ENCODE measurements at places on chromosomes 7 and 10.

DNA sequence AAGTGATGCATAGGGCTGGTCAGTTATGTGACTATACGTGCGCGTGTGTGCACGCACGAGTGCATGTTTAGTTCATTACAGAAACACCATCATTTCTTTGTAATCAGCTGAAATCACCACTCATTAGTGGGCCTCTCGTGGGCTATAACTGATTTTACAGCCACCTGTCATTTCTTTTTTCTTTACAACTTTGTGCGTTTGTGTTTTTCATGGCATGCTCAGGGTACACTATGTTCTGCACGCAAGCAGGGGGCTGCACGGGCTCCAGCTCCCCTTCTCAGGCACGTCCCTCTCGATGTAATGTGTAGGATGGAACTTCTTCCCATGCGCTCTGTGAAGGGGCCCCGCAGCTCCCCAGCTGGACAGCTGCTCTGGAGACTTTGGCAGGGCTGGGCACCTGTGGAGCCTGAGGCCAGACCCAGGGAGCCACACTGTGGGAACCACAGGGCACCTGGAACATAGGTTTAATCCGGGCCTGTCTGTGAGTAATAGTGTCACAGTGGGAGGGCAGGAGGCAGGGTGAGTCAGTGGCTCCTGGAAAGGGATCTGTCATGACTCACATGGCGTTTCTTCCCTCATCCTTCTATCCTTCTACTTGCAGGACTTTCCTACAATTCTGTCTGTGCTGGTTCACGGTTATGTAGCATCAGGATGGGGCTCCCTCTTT lies 4.9 kb downstream of the GCK start:
- no peak overlapping the region for H3K4me3 ChIP-seq
- H3K27me3 ChIP-seq, result no peaks in the 10 kb centered on the region
- no peaks in the 10 kb centered on the region for H3K36me3 ChIP-seq
- no peak overlapping the region for H3K27ac ChIP-seq
- no peak for DNase-seq

DNA sequence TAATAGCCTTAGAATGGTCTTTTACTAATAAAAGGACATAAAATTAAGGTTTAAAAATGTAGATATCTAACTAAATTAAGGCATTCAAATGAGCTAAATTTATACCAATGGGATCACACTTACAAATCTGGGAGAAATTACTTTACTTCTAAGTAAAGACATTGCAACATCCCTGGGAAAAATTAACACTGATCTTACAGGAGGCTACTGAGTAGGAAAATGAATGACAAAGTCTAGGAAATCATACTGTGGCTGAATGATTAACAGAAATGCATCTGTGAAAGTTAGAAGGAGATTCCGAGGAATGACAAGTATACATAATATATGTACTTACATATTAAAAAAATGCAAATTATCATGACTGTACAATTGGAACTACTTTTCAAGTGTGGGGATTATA lies 38.3 kb downstream of the CACNA2D1 start:
- no peaks in the 10 kb centered on the region for H3K36me3 ChIP-seq
- no peak for DNase-seq

DNA sequence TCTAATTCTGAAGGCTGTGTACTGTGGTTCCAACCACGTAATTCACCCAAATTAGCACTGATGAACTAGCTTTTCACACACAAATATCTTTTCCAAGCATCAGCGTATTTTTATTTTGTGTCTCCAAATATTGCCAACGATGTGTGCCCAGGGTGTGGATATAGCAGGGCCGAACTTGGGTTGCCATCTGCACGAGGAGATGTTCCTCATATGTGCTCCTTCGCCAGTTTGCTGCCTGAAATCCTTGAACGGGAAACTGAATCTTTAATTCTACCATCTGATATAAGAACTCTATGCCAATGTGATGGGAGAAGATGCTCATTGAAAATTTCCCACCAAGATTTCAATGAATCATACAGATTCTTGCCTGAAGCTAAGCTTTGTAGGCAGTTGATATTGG lies 121.5 kb upstream of the ZNF438 start:
- no peak overlapping the region for H3K4me3 ChIP-seq
- DNase-seq, result no peak
- H3K36me3 ChIP-seq, result no peaks in the 10 kb centered on the region
- no peak overlapping the region for H3K27ac ChIP-seq
- no peaks in the 10 kb centered on the region for H3K27me3 ChIP-seq

DNA sequence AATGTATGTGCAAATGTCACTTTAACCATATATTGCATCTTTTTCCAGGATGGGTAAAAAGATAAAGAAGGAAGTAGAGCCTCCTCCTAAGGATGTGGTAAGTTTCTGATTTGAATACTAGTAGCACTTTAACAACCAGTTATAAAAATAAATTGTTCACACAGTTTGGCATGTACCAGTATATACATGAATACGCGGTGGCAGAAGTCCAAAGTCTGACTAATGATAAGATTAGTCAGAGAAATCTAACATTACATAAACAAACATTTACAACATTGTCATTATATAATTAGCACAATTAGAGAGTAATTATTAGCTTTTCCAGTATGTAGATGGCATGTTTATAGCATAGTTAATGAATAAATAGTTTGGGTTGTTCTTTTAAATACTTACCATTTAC lies 4.1 kb downstream of the ARMC3 start:
- H3K27me3 ChIP-seq, result no peaks in the 10 kb centered on the region
- H3K36me3 ChIP-seq, result no peaks in the 10 kb centered on the region
- H3K4me1 ChIP-seq, result peaks cover 8% of the 10 kb centered on the region
- H3K4me3 ChIP-seq, result no peak overlapping the region
- DNase-seq, result no peak

- H3K27me3 ChIP-seq, result no peaks in the 10 kb centered on the region
- peaks cover 37% of the 10 kb centered on the region for H3K4me1 ChIP-seq
- no peak overlapping the region for H3K4me3 ChIP-seq
- peak overlapping the region; percentile 61 for H3K27ac ChIP-seq
Measured at GRCh38 chr10:14571866-14572507, 202.7 kb downstream of the FAM107B start.

DNA sequence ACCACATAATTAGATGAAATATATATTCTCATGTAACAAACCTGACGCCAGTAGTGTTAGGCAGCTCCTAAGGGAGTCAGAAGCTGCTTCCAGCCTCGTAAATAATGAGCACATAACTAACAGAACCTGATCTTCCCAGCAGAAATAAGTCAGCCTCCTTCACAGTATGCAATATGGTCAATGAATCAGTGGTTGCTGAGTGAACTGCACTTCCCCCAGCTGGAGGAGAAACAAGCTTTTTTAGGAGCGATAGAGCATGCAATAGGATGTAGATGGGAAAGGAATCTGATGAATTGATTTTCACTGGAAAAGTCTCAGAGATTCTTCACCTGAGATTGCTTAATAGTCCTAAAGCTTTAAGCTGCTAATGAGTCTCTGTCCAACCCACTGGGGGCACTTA lies 337.2 kb upstream of the LRGUK start:
- H3K4me3 ChIP-seq, result no peak overlapping the region
- H3K27ac ChIP-seq, result no peak overlapping the region
- H3K4me1 ChIP-seq, result no peaks in the 10 kb centered on the region

- no peaks in the 10 kb centered on the region for H3K27me3 ChIP-seq
- no peak for DNase-seq
- peak overlapping the region; percentile 55 for H3K4me3 ChIP-seq
- no peaks in the 10 kb centered on the region for H3K36me3 ChIP-seq
- peaks cover 61% of the 10 kb centered on the region for H3K4me1 ChIP-seq
- peak overlapping the region; percentile 93 for H3K27ac ChIP-seq
Measured at GRCh38 chr7:36153571-36154097, 580 bp downstream of the EEPD1 start.

DNA sequence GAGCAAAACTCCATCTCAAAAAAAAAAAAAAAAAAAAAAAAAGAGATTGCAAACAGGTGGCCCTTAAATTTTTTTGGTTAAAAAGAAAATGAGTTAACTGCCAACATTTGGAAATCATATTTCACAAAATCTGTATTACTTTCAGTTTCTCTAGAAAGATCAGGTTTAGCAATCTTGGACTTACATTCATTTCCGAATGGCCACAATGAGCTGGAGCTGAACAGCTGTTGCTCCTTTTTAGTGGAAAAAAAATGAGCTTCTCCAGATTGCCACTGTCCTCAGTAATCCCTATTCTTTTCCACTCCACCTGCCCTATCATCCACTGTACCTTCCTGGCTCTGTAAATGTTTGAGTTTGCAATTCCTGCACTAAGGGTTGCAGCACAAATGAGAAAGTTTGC lies 43.6 kb downstream of the RAB11FIP2 start:
- H3K4me1 ChIP-seq, result no peaks in the 10 kb centered on the region
- no peaks in the 10 kb centered on the region for H3K27me3 ChIP-seq
- peaks cover 14% of the 10 kb centered on the region for H3K36me3 ChIP-seq
- no peak overlapping the region for H3K4me3 ChIP-seq
- no peak overlapping the region for H3K27ac ChIP-seq

GRCh38 chr10:78843495-78843894 lies 225.3 kb upstream of the ZMIZ1 start:
- no peaks in the 10 kb centered on the region for H3K36me3 ChIP-seq
- H3K4me3 ChIP-seq, result no peak overlapping the region
- no peak for DNase-seq
- H3K27ac ChIP-seq, result no peak overlapping the region

DNA sequence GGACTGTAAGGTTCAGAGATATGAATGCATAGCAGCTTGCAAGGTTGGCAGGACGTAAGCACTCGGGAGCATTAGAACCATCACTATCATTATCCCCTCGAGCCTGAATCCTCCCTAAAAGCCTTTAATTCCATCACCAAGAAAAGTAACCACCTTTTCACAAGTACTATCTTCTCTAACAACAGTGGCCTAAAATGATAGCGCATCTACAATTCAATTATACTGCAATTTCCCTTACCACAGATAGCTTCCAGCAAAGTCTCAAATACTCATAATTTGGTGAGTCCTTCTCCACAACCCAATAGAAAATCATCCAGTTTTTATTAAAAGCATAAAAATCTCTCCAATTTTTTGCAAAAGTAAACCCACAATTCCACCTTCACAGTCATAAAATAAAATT lies 42.0 kb downstream of the COL1A2 start:
- no peaks in the 10 kb centered on the region for H3K36me3 ChIP-seq
- H3K4me1 ChIP-seq, result no peaks in the 10 kb centered on the region
- no peaks in the 10 kb centered on the region for H3K27me3 ChIP-seq
- DNase-seq, result no peak
- H3K27ac ChIP-seq, result no peak overlapping the region
- no peak overlapping the region for H3K4me3 ChIP-seq

DNA sequence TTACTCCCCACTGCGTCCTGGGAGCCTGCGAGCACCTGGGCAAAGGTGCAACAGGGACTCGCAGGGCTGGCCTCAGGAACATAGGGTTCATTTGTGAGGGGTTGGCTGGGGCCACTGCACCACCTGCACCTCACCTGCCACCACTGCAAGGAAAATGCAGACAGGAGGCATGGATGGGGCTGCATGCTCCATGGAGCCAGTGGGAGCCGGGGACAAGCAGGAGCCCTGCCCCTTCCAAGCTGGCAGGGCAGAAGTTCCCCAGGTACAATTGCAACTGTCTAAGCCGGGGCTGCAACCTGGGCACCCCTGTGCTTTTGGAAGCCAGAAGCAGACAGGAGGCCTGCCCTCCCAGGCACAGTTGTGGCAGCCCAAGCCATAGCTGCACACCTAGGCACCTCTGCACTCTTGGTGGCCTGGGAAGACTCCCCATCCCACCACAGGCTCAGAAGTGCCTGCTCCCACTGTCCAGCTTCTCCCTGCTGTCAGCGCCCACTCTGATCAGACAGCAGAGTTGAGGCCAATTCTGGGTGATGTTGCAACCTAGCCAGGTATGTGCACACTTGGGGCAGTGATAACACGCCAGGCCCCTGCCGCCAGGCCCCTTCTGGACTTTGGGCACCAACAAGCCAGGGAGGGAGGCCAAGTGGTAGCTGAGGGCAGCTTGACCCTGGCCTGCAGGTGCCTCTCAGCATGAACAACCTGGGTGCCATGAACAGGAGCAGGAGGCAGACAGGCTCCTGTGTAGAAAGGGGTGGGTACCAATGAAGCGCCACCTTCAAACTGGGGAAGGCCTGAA lies 58.2 kb downstream of the TMEM106B start:
- DNase-seq, result no peak
- H3K4me3 ChIP-seq, result no peak overlapping the region
- no peaks in the 10 kb centered on the region for H3K27me3 ChIP-seq
- no peaks in the 10 kb centered on the region for H3K36me3 ChIP-seq
- no peaks in the 10 kb centered on the region for H3K4me1 ChIP-seq

GRCh38 chr7:115300231-115300870 lies 378.5 kb downstream of the MDFIC start:
- no peaks in the 10 kb centered on the region for H3K4me1 ChIP-seq
- no peaks in the 10 kb centered on the region for H3K27me3 ChIP-seq
- no peak overlapping the region for H3K27ac ChIP-seq
- no peaks in the 10 kb centered on the region for H3K36me3 ChIP-seq
- no peak overlapping the region for H3K4me3 ChIP-seq

- no peak overlapping the region for H3K4me3 ChIP-seq
- H3K4me1 ChIP-seq, result peaks cover 12% of the 10 kb centered on the region
- no peaks in the 10 kb centered on the region for H3K36me3 ChIP-seq
- no peak for DNase-seq
Measured at GRCh38 chr10:93498166-93498565, 1.8 kb downstream of the CEP55 start.

- H3K4me1 ChIP-seq, result peaks cover 20% of the 10 kb centered on the region
- H3K36me3 ChIP-seq, result no peaks in the 10 kb centered on the region
- peak; percentile 22 for DNase-seq
- no peak overlapping the region for H3K4me3 ChIP-seq
- no peaks in the 10 kb centered on the region for H3K27me3 ChIP-seq
Measured at GRCh38 chr10:29699621-29700020, 64.8 kb upstream of the SVIL start.

DNA sequence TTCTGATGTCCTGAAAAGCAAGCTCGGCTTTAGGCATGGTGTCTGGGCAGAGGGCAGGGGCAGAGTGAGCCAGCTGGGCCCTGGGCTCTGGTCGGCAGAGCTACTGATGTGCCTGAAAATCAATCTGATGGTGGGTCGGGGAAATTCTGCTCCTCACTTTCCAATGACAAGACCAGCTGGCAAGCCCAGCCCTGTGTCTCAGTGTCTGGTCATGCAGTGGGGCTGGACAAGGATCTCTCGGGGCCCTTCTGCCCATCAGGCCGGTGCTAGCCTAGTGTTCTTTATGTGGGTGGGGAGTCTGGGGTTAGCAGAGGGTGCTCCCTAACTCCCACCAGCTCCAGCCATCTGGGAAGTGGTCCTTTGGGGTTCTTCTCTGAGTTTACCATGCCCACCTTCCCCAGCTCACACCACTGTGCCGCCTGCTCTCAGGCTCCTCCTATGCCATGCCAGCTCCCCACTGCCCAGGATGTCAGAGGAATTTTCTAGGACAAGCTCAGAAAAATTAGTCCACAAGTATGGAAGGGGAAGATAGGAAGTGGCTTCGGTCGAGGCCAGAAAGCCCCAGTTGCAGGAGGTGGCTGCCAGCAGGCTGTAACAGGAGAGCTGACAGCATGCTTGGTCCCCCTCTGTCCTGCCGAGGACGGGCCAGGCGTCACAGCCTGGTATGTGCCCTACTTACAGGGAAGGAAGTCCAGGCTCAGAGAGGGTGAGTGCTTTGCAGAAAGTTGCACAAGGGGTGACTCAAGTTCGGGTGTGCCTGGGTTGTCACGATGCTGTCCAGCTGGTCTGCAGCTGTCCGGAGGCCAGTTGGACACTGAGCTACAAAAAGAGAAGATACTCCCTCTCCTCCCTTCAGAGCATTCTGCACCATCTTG lies 135.2 kb downstream of the ADCY1 start:
- peak overlapping the region; percentile 73 for H3K27ac ChIP-seq
- DNase-seq, result peak; percentile 77
- no peaks in the 10 kb centered on the region for H3K27me3 ChIP-seq

- no peak overlapping the region for H3K27ac ChIP-seq
- H3K4me3 ChIP-seq, result no peak overlapping the region
- H3K36me3 ChIP-seq, result no peaks in the 10 kb centered on the region
- H3K27me3 ChIP-seq, result no peaks in the 10 kb centered on the region
- H3K4me1 ChIP-seq, result no peaks in the 10 kb centered on the region
- no peak for DNase-seq
Measured at GRCh38 chr10:58856508-58857240, 319.8 kb upstream of the PHYHIPL start.

All from vagina (tissue), 2 donors.